Pulmonary artery endothelial cell (primary cell): ENCODE measurements at places on chromosomes 2 and 18.

GRCh38 chr2:31317396-31317795 is 83.4 kb downstream of the EHD3 start:
- DNase-seq: no peak

- DNase-seq: no peak
Observed at GRCh38 chr2:102674836-102675235, 55.5 kb downstream of the SLC9A2 start.

GRCh38 chr2:506866-507265 is 170.3 kb downstream of the TMEM18 start:
- DNase-seq: no peak

DNA sequence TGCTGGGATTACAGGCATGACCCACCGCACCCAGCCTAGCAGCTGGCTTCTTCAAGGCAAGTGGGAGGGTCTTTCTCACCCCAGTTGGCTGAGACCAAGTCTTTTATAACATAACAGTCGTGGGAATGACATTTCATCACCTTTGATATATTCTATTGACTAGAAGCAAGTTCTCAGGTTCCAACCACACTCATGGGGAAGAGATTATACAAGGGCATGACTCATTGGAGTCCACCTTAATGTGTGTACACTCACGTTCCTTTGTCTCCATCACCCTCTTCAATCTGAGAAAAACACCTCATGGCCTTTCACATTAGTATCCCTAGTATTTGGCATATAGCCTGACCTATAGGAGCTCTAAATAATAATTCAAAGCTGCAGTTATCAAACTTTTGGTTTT is 2.8 kb upstream of the BBS5 start:
- DNase-seq: no peak

- DNase-seq: no peak
Observed at GRCh38 chr18:37554399-37554787, 11.2 kb downstream of the CELF4 start.

- DNase-seq: no peak
Observed at GRCh38 chr2:12918138-12918834, 201.6 kb downstream of the TRIB2 start.

DNA sequence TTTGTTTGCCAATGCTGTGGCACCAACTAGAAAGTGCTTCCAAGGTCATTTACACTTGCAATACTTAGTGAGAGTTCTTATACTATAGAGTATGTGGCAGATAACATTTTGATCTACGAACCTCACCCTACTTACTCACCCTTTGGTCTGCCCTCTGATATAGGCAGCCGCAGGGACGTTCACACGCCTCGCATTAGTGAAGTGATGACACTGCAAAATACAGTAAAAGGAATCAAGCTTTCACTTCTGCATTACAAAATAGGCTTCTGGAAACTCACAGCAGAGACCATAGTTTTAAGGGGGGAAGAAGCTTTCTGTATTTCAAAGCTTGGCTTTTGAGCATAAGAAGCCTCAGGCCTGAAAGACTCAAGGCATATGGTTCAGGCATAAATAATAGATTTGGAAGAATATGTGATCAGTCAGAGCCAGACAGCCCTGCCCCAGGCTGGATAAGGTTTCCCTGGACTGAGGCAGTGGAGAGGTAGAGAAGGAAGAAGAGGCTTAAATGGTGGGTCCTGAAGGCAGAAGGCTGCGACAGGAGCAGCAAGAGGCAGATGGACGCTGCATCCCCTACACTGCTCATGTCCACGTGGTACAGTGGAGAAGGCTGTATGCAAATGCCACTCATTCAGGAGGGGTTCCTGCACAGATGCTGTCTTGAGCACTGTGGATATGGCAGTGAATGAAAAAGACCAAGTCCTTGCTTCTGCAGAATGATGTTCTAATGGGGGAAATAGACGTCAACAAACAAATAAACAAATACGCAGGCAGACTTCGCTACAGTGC is 63.1 kb downstream of the FECH start:
- DNase-seq: no peak

GRCh38 chr18:1513519-1513918 is 608.8 kb downstream of the ADCYAP1 start:
- DNase-seq: no peak

- DNase-seq: no peak
Observed at GRCh38 chr2:206201075-206201848, 41.6 kb downstream of the EEF1B2 start.

DNA sequence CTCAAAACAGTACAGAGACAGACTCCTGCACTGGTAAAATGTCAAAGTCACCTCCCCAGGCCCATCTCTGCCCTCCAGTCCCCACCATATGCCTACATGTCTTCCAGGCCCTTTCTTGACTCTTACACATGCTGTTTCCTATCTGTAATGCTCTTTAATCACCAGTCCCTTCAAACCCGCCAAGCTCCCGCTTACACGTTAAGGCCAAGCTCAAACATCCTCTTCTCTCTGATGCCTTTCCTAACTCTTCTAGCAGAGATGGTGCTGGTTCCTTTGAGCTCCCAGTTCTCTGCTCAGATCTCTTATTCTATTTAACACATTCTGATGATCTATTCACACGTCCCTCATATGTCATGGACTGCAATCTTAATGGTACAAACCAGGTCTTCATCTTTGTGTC is 5.0 kb downstream of the EVA1A start:
- no peak for DNase-seq

GRCh38 chr2:223921204-223921603 is 23.9 kb downstream of the WDFY1 start:
- DNase-seq: no peak

DNA sequence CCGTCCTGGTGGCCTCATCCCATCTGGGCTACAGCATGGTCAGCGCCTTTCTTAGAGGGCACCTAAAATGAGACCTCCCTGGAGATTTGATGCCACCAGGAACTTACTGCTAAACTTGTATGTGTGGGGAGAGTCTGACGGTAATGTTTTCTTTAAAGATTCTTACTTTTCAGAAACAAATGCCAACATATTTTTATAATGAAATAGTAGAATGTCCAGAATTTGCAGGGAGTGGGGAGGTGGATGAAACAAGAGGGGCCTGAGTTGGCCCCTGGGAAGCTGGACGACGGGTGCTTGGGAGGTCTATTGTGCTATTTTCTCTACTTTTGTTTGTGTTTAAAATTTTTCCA is 118.8 kb upstream of the CTDP1 start:
- DNase-seq: no peak

GRCh38 chr18:79606621-79607331 is 72.8 kb upstream of the CTDP1 start:
- DNase-seq: no peak

DNA sequence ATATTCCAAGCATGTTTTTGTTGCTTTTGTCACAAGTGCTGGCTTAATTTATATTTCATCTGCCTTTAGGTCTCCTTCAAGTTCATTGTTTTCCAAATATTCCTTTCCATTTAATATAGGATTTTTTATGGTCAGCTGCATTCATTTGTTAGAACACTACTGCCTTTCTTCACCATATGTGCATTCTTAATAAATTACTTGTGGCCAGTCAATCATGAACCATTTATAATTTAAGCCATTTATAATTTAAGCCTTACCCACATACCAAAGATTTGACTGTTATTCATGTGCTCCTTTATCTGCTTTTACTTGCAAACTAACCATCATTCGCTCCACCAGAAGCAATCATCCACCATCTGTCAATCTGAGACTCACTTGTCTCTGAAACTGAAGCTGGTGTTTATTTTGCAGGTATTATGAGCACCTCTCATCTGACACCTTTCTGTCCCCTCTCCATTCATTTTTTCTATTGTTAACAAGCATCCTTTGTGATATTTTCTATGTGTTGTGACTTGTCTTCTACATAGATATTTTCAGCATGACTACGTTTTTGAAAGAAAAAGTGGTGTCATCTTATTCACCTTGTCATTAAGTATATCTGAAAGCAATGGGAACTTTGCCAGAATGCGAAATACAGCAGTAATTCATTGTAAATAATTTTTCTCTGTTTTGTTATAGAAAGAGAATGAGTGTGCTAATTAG is 786.8 kb downstream of the KCNJ3 start:
- DNase-seq: no peak

DNA sequence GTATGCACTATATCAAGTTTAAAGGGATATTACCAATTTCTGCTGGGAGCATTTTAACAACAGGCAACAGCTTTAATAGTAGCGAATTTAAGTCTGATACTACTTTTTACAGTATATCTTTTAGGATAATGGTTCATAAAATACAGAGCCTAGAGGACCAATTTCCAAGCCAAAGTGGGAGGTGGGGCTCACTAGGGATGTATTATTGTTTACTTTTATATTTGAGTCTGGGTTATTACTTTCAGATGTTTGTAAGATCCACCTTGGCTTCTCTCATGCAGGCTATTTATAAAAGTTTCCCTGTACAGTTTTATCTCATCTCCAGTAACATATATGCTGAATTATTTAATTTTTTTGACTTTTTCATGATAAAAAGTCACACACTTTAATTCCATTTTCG is 242.0 kb downstream of the CMPK2 start:
- no peak for DNase-seq

DNA sequence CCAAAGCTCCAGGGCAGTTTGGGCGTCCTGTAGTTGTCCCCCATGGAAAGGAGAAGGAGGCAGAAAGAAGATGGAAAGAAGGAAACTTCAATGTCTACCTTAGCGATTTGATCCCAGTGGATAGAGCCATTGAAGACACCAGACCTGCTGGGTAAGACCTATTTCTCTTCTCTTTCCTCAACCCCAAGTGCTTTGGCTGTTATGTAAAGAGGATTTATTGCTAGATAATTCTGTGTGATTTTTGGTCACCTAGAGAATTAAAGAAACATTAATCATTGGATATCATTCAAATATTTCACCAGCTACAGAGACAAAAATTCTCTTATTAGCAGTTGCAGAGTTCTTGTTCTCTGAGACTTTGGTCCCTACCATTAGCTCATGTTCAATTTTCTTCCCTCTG is 1.9 kb downstream of the GALNT5 start:
- no peak for DNase-seq

DNA sequence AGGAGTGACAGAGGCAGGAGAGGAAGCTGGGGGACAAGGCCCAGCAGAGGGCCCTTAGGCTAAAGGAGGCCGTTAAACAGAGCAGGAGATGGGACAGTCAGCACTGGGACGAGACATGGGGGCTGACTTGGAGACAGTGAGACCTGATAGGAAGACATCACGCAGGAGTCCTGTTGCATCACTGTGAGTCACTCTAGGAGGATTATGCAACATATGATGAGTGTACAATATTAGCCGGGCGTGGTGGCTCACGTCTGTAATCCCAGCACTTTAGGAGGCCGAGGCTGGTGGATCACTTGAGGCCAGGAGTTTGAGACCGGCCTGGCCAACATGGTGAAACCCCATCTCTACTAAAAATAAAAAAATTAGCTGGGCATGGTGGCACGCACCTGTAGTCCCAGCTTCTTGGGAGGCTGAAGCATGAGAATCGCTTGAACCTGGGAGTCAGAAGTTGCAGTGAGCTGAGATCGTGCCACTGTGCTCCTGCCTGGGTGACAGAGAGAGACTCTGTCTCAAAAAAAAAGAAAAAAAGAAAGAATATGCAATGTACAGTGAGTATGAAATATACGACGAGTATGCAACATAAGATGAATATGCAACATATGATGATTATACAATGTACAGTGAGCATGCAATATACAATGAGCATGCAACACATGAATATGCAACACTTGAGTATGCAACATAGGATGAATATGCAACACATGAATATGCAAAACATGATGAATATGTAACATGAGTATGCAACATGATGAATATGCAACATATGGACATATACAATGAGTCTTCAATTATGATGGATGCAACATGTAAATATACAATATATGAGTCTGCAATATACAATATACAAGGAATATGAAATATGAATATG is 83.3 kb upstream of the ID2 start:
- no peak for DNase-seq

GRCh38 chr2:38224181-38224580 is 148.2 kb upstream of the CYP1B1 start:
- no peak for DNase-seq

DNA sequence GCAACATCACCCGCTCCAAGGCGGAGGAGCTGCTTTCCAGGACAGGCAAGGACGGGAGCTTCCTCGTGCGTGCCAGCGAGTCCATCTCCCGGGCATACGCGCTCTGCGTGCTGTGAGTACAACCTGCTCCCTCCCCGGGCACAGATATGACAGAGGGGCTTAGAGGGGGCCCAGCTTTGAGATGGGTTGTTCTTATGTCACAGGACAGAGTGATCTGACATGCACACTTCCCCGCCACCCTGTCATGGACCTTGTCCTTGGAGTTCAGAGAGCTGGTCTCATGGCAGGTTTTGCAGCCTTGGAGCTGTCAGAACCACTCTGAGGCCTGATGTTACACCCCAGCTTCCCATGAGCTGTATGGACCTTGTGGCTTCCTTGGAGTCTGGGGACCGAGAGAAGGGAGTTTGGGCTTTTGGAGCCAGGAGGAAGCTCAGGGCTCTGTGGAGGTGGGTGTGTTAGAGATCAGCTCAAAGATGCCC is 398 bp downstream of the INPP5D start:
- no peak for DNase-seq

DNA sequence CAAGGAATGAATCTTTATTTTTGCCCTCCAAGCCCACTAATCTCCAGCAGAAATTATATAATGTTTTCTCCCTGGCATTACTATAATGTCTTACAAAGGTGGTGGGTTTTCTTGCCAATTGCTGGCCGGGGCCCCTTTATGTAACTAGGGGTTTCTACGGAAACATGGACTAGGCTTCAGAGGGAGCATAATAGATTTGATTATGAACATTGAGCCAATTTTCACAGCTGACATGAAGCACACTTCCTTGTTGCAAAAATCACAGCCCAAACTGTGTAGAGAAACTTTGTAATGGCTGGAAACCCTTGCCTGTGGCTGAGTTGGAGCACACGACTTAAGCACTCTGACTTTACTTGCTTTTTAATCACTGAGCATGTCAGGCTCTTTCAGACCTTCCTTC is 3.8 kb upstream of the CYRIA start:
- no peak for DNase-seq

DNA sequence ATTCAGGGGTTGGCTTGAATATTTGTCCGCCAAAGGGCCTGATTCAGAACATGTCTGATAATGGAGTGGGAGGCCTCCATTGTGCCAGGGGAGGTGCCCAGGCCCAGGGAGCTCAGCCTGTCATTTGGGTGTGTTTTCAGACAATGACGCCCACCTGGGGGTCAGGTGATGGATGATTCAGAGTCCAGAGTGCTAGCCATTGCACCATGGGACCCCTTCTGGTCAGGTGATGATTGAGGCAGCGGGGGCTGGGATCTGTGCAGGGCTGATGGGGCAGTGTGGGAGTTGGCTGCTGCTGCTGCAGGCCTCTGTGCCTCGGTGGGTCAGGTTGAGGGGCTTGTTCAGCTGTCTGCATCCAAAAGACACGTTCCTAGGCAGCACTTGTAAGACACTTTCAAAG is 8.3 kb upstream of the ARHGEF4 start:
- DNase-seq: no peak

GRCh38 chr2:29044459-29044858 is 29.9 kb downstream of the PCARE start:
- DNase-seq: no peak

- DNase-seq: no peak
Observed at GRCh38 chr2:143802871-143803650, 673.8 kb downstream of the ARHGAP15 start.

DNA sequence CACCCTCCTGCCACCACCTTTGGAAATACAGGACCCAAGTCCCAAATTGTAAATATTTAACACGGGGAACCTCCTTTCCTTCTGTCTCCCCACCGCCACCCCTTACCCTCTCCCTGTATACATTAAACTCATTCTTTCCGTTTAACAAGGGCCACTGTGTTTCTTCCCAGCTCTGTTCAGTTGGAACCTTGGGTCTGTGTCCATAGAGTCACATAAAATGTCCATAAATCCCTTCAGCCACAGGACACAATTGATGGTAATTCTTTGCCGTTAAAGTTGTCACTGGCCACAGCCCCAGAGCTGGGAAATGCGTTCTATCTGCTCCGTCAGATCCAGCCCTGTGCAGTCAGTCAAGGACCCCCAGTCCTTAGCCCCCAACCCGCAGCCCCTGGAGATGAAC is 49.9 kb upstream of the FZD7 start:
- no peak for DNase-seq
